ENCODE measurements at places on chromosomes 13 and 19.
A peak's percentile ranks its signal among the peaks of the same experiment; 100 is the strongest.

DNA sequence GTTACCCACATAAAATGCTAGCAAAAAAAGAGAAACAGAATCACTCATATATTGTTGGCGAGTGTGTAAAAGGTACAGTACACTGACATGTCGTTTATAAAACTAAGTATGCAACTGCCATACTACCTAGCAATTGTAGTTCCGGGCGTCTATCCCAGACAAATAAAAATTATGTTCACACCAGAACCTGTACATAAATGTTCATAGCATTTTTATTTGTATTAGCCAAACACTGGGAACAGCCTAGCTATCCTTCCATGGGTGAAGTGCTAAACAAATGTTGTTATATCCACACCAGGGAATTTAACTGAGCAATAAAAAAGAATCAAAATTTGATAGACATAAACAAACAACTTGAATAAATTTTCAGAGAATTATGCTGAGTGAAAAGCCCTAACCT lies 28.9 kb upstream of the POSTN start:
- DNase-seq = no peak

DNA sequence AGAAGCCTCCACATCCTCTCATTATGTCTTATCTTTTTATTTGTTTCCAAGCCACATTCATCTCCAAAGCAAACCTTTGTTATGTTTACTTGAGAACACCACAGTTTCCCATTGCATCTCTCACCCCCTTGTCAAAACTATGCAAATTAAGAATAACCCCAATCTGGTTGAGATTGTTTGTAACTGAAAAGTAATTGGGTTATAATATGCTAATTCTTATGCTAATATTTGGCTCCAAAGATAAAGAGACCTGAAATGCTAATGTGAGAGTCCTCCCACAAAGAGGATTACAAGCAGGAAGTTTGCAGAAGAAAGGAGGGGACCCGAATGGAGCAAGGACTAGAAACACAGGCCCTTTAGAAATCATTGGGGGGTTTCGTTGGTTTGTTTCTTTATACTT lies 92.9 kb upstream of the UBL3 start:
- no peak for DNase-seq

DNA sequence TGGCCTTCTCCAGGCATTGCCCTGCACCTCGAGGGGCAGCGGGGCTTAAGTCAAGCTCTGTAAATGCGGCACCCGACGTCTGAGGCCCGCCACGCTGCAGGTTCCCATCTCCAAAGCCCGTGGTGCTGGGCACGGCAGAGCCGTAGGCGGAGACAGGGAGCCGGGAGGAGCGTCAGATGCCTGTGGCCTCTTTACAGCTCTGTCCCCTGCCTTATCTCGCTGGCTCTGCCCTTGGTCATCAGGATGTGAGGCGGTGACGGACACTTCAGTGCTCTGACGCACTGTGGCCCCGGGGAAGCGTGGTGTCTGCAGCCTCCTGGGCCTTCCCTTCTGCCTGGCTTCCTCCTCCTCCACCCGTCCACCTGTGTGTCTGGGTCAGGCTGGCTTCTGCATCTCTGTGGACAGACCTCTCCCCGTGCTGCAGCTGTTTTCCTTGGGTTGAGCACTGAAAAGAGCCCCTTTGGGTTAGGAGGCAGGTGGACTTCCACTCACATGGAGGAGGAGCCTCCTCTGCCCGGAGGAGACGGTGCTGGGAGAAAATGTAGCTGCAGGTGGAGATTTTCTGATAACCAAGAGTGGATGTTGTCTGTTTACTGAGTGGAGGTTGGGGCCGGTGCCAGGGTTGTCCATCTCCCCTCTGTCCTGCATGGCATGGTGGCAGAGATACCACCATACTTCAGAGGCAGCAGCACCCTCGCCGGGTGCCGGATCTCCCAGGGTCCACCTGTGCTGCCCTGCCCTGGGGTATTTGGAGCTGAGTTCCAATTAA lies 14.6 kb downstream of the MCF2L start:
- no peak for DNase-seq

DNA sequence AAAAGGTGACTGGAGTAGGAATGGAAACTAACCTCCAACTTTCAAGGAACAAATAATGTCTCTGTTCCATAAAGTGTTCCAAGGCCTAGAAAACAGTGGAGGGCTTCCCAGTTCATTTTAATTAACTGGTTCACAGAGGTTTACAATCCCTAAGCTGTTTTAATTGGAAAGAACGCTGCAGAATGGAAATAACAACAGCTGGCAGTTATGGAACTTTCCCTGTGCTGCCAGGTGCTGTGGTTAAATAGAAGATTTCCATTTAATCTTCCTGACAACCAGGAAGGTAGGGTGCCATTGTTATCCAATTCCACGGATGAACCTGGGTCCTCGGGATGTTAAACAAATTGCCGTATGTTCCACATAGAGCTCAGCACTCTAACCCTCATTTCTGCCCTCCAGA lies 22.2 kb upstream of the PEG3 start:
- DNase-seq = no peak

DNA sequence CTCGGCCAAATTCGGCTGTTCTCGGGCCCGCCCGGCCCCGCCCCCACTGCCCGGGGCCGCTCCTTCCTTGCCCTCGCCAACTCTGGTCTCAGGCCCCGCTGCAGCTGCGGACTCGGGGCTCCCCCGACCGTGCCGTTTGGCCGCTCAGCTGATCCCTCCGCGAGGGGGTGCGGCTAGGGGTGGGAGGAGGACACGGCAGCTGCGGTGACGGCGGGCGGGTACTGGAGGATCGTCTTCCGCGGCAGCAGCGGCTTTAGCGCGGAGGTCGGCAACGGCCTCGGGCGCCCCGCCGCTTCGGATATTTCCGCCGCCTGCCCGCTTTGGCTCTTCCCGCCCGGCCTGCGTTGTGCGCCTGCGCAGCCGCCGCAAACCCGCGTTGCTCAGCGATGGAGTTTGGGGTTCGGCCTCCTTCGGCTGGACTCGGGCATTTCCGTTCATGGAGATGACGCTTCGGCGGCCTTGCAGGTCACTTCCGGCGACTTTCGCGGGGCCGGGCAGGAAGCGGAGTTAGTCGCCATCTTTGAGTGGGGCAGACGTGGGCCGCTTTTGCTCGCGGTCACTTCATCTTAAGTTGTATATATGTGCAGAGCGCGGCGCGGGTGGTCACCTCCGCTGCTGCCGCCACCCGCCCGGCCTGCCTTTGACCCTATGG lies 338 bp upstream of the UBE2M start:
- DNase-seq = peak; percentile 98

DNA sequence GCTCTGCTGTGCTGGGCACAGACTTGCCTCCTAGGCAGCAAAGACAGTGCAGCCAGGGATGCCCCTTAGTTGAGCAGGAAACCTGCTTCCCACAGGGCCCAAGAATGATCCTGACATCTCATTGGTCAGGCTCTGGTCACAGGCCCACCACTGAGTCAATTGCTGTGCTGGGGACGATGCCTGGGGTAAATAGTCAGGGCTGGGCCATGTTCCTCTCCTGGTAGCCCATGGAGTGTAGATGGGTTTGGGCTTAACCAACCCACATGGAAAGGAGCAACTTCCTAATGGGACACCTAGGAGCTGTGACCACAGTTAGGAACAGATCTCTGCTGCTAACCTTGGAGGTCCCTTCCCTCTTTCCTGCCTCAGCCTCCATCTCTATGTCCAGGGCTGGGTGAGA lies 212.5 kb upstream of the ZNF536 start:
- no peak for DNase-seq

DNA sequence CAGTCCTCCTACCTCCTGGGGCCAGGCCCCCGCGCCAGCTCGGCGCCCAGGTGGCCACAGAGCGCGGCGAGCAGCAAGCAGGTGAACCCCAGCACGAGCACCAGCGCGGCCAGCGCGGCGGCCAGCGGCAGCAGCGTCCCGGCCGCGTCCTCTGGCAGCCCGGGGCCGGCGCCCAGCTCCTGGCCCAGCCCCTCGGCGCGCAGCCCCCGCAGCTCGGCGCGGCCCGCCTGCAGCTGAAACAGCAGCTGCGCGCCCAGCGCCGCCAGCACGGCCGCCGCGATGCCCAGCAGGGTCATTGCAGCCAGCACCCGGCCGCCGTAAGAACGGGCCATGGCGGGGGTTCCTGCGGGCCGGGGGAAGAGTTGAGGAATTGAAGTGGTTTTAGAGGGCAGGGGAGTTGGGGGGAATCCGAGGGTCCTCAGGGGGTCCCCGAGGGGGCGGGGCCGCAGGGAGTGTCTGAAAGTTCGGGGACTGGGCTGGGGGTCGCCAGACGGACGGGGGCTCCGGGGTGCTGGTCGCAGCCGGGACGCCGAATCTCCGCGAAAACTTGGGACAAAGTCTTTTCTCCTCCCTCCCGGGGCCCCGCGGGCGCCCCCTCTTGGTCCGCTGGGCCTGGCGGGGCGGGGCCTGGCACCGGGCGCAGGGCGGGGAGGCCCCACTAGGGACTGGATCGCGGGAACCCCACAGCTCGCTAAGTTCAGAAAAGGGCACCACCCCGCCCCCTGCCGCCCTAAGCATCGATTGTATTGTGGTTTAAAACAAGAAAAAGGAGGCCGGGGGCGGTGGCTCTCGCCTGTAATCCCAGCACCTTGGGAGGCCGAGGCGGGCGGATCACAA lies at the start of gene TMEM221:
TMEM221 (minus strand) TSS at position 538 of the 837 bp plus-strand sequence; CDS start at position 332, 206 bp downstream.
- peak; percentile 40 for DNase-seq

DNA sequence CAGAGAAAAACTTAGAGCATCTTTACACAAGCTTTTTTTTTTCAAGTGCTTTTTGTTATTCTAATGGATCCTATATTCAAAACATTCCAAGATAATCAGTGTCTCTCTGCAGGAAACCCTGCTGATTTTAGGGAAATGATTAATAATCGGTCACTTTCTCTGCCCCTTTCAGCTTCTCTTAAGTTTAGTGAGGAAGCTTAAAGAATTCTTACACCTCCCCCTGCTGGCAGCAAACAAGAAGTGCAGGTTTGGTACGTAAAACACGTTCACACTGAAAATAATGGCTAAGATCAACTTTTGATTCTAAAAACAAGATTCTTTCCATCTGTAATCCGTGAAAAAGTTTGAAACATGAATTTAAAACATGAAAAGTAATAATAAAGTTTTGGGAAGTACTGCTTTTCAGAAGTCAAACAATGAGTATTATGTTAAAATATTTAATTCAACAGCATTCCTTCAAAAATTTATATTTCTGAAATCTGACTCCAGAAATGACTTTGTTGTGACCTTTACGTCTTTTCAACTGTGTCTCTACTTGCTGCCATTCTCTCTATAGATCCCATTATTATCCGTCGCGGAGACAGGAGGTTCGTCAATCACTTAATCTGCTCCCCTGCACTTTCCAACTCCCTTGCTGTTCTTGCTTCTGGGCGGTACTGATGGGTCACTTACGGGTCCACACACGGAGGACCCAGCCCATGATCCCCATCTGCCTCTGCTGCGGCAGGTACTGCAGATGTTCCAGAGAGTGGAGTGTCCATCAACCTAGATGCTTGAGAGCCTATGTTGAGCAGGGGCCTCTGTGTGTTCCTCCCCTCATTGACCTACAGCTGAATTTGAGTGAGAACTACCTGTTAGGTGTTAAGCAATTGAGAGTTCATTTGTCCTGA lies 203.1 kb upstream of the EDNRB start:
- DNase-seq = peak; percentile 64

GRCh38 chr19:17488593-17489391 lies 18.5 kb downstream of the SLC27A1 start:
- peak; percentile 92 for DNase-seq

DNA sequence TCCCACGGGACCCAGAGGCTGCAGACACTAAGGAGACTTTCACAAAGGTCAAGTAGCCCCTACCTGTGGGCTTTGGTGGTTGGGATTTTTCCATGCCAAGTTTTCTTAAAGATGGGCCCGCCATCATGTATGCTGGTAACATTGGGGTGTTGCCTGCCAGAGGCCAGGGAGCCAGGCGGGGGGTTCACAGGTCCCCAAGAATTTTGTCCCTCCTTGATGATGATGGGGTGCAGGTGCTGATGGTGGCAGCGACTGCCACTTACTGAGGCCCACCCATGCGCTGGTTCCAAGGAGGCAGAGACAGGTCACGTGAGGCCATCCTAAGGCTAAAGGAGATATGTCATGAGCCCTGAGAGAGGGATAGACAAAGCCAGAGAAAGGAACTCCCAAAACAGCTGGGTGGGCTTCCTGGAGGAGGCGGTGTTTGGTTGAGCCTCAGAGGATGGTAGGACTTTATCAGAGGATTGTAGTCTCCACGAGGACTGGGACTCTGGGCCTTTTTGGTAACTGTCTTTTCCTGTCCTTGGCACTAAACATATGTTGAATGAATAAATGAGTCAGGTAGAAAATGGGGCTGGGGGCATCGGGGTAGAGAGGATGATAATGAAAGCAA lies 14.4 kb downstream of the PLEKHF1 start:
- DNase-seq = no peak

DNA sequence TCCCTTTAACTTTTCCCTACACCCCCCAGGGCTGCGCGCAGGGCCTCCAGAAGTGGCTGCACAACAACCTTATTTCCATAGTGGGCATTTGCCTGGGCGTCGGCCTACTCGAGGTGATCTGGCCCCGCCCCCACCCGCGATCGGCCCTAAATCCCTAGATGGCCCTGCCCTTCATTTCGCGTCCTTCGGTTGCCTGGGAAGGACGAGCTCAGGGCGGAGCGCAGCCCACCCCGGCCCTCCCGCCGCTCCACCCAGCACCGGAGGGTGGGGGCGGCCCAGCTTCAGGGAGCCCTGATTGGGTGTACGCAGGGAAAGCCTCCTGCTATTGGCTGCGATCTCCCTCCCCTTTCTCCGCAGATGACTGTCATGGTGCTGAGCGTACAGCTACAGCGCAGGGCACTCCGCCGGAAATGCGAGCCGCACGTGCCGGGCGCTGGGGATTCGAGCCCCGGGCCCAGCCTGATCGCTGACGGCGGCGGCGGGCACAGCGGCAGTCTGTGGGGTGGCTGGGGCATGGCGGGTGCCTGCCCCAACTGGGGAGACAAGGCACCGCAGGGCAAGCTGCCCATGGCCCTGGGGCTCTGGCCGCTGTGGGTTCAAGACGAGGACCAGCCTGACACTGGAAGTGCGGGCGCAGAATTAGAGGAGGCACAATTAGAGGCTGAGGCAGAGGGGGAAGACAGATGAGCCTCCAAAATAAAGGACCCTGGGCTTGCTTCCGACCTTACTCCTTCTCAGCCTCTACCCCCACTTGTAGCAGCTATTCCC lies 4.3 kb downstream of the CD37 start:
- no peak for DNase-seq

DNA sequence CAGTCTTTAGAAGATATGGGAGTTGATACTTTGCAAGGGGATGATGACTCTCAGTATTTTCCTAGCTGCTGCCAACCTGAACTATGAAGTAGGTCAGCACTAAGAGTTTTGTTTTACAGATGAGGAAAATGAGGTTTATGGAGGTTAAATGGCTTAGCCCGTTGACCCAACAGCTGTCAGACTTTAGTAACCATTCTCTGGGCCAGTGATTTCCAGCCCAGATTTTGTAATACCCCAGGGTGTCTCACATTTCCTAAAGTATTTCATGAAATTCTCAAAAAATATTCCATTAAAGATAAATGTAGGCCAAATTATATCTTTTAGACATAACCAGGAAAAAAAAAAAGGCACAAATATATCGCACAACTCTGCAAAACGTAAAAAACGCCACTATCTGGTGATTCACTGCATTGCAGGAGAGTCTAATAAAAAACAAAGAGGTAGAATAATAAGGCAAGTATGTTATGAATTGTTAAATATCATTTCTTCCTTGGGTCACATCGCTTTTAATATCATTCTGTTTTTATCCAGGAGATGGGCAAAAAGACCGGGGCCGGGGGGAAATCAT lies 112.5 kb downstream of the DACH1 start:
- no peak for DNase-seq

GRCh38 chr19:56839652-56840450 lies 675 bp downstream of the PEG3 start:
- DNase-seq = peak; percentile 55

All from hematopoietic multipotent progenitor cell treated with erythropoietin and hydrocortisone succinate and interleukin-3 and kit ligand, for 8 days (in vitro differentiated cells).